WTC11 (cell line): ENCODE measurements at places on chromosomes 2 and 18. TPM values are rescaled to one million over a fixed set of nuclear protein-coding genes. Genes with fewer than 3 reads are reported as not detected.

DNA sequence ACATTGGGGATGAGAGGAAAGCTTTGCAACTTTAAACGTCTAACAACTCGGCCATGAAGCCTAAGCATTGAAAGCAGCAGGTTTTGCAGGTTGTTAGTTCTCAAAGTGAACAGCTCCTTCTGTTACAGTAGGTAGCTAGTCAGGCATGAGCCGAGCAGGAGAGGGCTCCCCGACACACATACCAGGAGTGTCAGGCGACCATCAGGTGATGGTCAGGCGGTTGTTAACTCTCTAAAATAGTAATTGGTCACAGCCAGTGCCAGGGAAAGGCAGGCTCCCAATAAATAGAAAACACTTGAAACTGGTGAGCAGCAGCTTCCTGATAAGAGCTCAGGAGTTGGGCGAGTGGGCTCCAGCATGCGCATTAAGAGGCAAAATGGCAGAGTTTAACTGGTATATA, 53.5 kb upstream of the DAPL1 start:
- H3K27ac ChIP-seq = no peak overlapping the region
- no peaks in the 10 kb centered on the region for H3K36me3 ChIP-seq
- H3K4me1 ChIP-seq = peaks cover 23% of the 10 kb centered on the region
- peaks cover 8% of the 10 kb centered on the region for H3K27me3 ChIP-seq
- no peak overlapping the region for H3K4me3 ChIP-seq

- H3K36me3 ChIP-seq = peaks cover 12% of the 10 kb centered on the region
- no peaks in the 10 kb centered on the region for H3K27me3 ChIP-seq
- peaks cover 17% of the 10 kb centered on the region for H3K4me1 ChIP-seq
- H3K4me3 ChIP-seq = no peak overlapping the region
- DNase-seq = peak; percentile 19
These were observed 69.8 kb downstream of the TSN start for GRCh38 chr2:121825003-121825950.

DNA sequence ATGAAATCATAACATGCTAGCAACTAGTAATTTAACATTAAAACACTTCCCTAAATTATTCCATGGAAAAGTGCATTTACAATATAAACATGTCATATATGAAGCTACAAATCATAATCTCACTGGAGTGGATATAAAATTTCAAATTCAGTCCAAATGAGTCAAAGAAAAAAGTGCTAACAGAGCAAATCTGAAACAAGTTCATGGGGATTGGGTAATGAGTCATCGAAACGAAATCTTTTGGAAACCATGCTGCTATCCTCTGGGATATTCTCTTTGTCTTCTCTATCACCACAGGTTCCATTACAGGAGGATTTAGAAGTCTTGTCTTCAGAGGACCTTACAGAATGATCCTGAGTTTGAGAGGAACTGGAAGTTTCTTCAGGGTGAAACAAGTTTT, 34.1 kb downstream of the STK17B start:
- H3K4me3 ChIP-seq = no peak overlapping the region
- H3K27ac ChIP-seq = no peak overlapping the region; the same call in 1 of the 2 replicates
- DNase-seq = no peak
- no peaks in the 10 kb centered on the region; the same call in 1 of the 2 replicates for H3K27me3 ChIP-seq
- peaks cover 64% of the 10 kb centered on the region for H3K36me3 ChIP-seq

DNA sequence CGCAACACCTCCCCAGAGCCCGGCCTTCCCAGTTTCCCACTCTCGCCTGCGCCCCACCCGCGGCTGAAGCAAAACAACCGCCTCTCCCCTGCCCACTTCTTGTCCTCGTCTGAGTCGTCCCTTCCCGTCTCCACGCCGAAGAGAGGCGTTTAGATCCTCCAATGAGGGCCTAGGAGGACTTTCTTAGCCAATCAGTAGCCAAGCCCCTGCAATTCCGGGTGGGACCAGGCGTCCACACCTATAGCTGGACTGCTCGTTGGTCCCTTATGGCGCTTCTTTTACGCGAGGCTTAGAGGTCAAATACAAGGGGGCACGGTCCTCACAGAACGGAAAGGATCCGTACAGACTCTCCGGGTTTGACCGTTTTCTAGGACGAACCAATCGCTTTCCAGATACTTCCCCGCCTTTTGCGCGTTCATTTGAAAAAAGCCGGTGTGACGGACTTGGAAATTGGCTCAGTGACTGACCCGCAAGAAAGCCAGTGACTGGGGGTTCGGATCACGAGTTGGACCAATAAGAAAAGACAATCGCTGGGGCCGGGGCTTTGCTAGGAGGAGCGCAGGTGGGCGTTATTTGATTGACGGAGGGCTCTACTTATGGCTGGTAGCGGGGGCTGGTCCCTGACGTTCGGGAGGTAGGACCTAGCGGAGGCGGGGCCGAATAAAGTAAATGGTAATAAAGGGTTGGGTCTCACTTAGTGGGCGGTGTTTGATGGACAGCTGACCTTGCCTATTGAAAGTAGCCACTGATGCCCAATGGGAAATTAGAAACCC, 581 bp upstream of the PPM1B start:
- peak overlapping the region; percentile 99 for H3K27ac ChIP-seq
- DNase-seq = peak; percentile 98
- H3K4me3 ChIP-seq = peak overlapping the region; percentile 77
- H3K36me3 ChIP-seq = peaks cover 29% of the 10 kb centered on the region

- H3K27ac ChIP-seq = no peak overlapping the region
- H3K4me3 ChIP-seq = no peak overlapping the region
- no peaks in the 10 kb centered on the region for H3K4me1 ChIP-seq
- H3K27me3 ChIP-seq = 0 out of 2 replicates have a peak, but pooled peaks cover 8% of the 10 kb centered on the region
- H3K36me3 ChIP-seq = no peaks in the 10 kb centered on the region
These were observed 176.3 kb downstream of the AGPS start for GRCh38 chr2:177568893-177569292.

DNA sequence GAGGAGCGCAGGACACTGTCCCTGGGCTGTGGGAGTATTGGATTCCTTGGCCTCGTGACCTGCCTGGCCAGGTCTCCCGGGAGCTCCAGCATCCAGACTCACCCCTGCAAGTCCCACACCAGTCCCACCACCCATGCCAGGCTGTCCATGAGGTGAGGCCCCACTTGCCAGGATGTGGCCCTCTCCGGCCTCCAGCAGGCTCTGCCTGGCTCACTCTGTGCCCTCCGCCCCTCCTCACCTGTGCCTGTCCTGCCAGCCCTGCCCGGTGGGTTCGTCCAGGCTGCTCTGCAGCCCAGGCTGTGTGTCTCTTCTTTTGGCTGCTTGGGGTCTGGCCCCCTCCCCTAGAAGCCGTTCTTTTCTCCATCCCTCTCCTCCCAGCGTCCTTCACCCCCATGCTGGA, 436.8 kb upstream of the MYT1L start:
- H3K4me3 ChIP-seq = no peak overlapping the region
- H3K4me1 ChIP-seq = peaks cover 31% of the 10 kb centered on the region
- DNase-seq = no peak
- H3K27ac ChIP-seq = no peak overlapping the region

The DYNAP gene
- total RNA-seq = 0.46 to 0.94 TPM (median 0.50 TPM) in 3 replicates
